ENCODE measurements at places on chromosomes 12 and 14.

DNA sequence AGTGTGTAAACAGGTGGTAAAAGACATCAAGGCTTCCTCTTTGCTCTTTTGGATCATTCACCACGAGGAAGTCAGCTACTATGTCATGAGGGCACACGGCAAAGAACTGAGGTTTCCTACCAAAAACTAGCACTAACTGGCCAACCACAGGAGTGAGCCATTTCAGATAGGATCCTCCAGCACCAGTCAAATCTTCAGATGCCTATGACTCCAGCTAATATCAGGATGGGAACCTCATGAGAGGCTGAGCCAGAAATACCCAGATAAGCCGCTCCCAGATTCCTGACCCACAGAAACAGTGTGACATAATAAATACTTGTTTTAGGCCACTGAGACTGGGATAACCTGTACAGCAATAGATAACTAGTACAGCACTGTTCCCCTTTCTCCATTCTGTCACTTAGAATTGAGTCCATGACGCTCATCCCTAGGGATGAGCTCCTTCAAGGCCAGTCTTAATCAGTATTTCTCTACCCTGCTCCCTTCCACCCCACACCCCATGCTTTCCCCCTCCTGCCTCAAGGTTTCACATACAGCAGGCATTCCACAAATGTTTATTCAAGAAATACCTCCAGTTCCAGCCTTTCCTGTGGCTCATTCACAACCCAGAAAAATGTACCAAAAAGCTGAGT lies 68.4 kb downstream of the PPM1H start:
- no peak for DNase-seq

GRCh38 chr14:73369428-73369827 lies 88.9 kb downstream of the NUMB start:
- no peak for DNase-seq

GRCh38 chr12:55974308-55974730 lies 441 bp downstream of the RAB5B start:
- no peak for DNase-seq

- DNase-seq, result no peak
Observed at GRCh38 chr14:68328509-68328908, 464.4 kb downstream of the ZFP36L1 start.

GRCh38 chr14:72753044-72753710 lies 140.7 kb downstream of the DPF3 start:
- DNase-seq, result no peak

DNA sequence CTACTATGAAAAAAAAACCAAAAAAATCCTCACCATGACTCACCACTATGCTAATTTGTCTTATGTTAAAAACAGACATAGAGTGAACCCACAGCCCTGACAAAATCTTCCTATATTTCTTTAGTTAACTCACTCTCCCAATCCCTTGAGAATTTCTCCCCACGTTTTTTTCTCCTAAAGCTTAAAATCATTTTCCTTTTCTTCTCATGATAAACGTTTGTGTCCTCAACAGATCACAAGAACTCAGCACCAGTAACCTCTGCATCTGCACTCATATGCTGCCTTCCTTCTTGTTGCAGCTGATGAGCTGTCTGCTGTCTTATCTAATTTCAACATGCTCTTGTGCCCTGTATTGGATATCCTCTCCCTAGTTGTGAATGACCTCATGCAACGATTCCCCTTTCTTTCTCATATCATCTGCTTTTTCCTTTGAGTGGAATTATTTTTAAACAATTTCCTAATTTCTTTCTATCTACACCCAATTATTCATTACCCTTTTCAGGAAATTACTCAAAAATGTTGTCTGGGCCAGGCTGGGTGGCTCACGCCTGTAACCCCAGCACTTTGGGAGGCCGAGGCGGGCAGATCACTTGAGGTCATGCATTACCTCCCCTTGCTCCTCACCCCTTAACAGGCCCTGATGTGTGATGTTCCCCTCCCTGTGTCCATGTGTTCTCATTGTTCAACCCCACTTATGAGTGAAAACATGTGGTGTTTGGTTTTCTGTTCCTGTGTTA lies 427.5 kb upstream of the MGAT4C start:
- DNase-seq, result no peak

DNA sequence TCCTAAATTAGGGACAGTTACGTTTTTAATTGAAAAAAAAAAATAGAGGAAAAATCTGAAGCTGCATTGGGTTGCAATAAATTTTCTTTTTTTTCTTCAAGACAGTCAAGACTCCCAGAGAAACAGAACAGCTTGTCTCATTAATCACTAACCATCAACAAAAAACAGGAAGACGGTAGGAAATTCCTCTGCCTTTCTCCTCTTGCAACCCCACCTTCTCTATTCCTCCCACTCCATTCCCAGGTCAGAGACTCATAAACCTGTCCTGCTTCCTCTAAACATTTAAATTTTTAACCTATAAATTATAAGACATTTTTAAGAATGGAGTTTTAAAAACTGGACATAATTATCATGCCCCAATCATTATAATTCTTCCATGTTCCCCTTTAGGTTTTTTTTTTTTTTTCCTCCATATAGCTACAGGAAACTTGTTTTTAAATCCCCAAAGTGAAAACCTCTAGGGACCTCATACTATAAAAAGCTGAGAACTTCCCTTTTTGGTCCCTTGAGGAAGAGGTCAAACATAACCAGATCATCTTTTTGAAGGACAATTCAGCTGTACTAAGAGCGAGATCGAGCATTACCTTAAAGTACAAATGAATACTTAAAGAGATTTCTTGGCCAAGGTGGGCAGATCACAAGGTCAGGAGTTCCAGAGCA lies 36.0 kb downstream of the CPM start:
- DNase-seq, result no peak

GRCh38 chr12:80509781-80510556 lies 65.9 kb downstream of the PTPRQ start:
- DNase-seq, result no peak
